ENCODE measurements at places on chromosomes 6 and 20.

- DNase-seq, result no peak
Observed at GRCh38 chr6:12522347-12522746, 194.2 kb upstream of the PHACTR1 start.

DNA sequence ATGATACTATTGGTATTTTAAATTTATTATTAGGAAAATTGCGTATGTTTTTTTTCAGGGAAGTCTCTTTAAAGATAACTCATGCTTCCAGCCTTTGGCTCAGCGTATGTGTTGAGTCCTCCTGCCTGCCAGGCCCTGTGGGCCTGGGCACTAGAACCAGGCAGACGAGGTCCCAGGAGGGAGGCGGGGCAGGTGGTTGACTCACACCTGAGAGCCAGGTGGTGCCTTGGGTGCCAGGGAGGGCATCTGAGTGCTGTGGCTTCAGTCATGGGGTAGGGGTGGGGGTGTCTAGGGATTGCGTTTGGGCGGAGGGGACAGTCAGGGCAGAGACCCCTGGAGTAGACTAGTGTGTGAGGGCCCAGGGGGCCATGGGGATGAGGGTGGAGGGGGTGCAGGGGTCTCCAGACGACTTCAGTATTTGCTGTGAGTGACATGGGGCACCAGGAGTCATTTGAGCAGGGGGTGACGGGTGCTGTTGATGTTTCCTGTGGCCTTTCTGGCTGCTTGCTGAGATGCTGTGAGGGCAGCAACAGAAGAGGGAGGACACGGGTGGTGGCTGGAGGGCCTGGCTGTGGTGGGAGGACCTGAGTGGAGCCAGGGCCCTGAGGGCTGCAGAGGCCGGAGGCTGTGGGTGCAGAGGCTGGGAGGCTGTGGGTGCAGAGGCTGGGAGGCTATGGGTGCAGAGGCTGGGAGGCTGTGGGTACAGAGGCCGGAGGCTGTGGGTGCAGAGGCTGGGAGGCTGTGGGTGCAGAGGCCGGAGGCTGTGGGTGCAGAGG, 14.8 kb upstream of the ADRM1 start:
- DNase-seq, result no peak

DNA sequence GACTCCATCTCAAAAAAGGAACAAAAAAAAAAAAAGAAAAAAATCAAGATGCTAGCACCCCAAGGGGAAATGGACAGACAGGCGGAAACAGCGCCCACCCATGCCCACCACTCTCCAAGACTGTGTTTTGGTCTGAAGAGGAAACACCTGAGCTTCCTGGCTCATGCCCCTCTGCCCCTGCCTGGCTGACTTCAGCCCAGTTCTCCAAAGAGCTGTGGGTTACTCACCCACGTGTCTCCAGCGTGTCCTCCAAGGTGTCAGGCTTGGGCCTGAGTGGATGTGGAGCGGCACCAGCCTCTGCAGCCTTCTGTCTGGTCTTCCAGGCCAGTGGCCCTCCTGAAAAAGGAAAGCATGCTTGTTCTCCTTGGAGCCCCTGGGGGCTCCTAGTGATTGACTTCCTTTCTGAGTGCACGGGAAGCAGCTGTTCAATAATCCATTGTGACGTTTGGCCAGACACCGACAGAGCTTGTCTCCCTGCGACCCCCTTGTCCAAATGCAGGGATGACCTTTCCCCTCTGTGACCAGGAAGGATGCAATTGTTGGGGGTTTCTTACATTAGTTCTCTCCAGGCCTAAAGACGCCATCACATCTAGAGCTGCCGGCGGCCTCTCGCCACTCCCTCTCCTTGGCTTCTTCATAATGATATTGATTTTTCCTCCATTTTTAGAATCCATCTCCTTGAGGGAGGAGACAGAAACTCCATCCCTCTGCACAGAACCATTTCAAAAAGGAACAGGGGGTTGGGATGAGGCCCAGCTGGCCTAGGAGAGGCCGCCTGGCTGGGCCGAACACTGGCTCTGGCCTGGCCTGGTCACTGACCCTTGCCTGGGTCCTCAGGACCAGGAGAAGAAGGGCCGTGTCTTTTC, 58.4 kb downstream of the ADNP start:
- DNase-seq, result peak; percentile 9

GRCh38 chr6:146628350-146628749, 29.6 kb downstream of the ADGB start:
- DNase-seq, result no peak

GRCh38 chr6:148997865-148998264, 251.0 kb downstream of the UST start:
- DNase-seq, result no peak

All from bone marrow (tissue), 2 donors.